NCI-H1092 (cell line): ENCODE measurements at places on chromosomes 7 and 10.

DNA sequence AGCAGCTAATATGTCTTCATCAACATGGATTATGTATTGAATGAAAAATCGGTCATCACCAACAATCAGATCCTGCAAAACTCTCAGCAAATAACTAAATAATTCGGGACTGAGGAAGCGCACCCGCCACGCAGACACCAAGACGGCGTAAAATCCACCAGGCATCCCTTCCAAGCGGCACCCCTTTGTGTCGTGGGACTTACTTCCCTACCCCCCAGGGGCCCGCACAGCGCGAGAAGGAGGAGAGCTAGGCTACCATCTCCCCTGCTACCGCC lies 721 bp downstream of the ARL3 start:
- DNase-seq = no peak

DNA sequence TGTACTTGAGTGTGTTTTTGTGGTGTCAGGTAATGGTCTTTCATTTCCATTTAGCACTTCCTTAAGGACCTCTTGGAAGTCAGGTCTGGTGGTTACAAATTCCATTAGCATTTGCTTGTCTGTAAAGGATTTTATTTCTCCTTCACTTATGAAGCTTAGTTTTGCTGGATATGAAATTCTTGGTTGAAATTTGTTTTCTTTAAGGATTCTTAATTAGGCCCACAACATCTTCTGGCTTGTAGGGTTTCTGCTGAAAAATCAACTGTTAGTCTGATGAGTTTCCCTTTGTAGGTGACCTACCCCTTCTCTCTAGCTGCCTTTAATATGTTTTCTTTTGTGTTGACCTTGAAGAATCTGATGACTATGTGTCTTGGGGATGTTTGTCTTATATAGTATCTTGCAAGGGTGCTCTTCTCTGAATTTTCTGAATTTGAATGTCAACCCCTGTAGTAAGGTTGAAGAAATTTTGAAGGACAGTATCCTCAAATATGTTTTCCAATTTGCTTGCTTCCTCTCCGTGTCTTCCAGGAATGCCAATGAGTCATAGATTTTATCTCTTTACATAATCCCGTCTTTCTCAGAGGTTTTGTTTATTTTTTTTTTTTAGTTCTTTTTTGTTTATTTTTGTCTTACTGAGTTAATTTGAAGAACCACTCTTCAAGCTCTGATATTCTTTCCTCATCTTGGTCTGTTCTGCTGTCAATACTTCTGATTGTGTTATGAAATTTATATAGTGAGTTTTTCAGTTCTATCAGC lies 70.2 kb downstream of the SLC39A12 start:
- no peak for DNase-seq

- DNase-seq = no peak
Observed at GRCh38 chr10:97332591-97333350, 1.8 kb downstream of the FRAT2 start.

DNA sequence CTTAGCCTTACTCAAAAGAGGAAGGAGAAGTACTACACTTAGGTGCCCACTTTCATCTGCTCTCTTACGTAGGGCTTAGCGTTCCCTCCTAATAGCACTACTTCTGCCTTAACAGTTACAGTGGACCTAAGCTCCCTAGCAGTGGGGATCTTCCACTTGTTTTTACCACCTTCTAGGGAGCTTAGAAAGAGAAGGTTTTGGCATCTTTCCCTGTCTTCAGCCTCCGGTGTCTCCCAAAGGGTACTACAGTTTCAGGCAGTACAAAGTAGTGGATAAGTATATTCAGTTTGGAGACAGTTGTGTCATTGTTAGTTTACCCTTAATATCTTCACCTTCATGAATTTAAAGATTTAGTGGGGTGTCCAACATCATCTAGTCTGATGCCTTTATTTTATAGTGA lies 14.6 kb downstream of the CHRM2 start:
- no peak for DNase-seq

DNA sequence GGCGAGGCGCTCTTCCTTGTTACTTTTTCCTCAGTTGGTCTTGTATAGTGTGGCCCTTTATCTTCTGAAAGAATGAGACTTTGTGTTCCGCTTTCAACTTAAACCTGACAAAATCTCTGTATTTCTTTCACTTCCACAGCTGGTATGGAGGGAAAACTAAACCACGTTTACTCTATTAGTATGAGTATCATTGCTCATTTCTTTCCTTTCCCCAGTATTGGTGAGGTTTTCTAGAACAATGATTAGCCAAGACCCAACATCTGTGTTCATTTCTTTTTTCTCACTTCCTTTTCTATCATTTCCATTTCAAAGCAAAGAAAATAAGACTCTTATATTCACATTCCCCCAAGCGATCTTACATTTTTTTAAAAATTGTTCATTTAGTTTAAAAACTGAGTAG lies 165.3 kb downstream of the PAXIP1 start:
- DNase-seq = no peak

GRCh38 chr7:1659696-1660095 lies 10.4 kb upstream of the ELFN1 start:
- DNase-seq = no peak

- no peak for DNase-seq
Observed at GRCh38 chr7:50022451-50022850, 70.6 kb downstream of the ZPBP start.

- DNase-seq = no peak
Observed at GRCh38 chr7:140534743-140535142, 55.4 kb upstream of the MKRN1 start.

DNA sequence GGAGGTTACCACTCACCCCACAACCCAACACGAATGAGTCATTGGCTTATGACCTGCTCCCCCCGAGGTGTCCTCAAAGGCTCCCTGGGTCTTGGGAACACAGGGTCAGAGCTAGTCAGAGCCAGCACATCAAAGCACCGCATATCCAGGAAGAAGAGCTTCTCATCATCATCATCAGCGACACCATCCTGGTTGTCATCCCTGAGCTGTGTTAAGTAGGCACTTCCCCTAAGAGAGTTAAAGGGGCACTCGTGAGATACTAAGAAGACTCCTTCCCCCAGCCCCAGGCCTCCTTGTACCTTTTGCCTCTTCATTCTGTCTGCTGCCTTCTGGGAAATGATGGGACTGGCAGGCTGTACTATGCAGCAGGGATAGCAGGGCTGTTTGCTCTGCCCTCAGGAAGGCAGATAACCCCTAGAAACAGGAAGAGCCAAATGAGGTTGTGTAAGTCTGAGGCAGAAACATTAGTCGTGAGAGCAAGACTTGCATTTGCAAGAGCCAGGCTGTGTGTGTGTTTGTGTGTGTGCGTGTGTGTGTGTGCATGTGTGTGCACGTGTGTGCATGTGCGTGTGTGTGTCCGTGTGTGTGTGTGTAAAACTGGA lies 11.1 kb upstream of the CPA1 start:
- no peak for DNase-seq

- no peak for DNase-seq
Observed at GRCh38 chr10:69662173-69662877, 32.3 kb downstream of the FAM241B start.

DNA sequence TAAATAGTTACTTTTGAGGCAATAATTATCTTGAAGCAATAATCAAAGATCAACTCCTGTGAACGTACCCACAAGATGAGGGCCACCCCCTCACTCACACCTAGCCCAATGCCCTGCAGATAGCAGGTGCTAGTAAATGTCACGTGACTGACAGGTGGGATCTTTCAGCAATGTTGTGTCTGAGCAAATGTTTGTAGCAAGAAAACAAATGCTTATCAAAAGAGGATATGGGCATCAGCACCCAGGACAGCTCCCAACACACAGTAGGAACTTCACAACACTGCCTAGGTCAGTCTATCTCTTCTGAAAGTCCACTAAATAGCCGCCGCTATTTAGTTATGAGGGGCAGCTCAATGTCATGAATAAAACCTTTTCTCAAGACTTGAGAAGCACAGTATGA lies 120.8 kb upstream of the PDLIM1 start:
- no peak for DNase-seq

DNA sequence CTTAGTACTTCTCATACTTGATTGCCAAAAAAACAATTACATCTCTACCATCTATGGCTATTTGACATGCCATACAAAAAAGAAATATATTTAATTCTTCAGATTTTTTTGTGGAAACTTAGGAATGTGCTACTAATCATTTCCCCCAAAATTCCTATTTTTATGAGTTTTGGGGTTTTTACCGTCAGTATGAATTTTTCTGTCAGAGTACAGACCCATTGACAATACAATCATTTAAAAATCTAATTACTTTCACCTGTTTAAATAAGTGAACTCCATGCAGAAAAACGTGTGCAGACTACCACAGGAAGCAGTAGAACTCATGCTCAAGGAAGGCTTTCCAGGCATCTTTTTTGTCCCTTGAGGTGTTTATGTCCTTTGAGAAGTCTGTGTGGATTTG lies 48.8 kb upstream of the FOXP2 start:
- DNase-seq = no peak

- no peak for DNase-seq
Observed at GRCh38 chr10:119679480-119679829, 28.3 kb downstream of the BAG3 start.

DNA sequence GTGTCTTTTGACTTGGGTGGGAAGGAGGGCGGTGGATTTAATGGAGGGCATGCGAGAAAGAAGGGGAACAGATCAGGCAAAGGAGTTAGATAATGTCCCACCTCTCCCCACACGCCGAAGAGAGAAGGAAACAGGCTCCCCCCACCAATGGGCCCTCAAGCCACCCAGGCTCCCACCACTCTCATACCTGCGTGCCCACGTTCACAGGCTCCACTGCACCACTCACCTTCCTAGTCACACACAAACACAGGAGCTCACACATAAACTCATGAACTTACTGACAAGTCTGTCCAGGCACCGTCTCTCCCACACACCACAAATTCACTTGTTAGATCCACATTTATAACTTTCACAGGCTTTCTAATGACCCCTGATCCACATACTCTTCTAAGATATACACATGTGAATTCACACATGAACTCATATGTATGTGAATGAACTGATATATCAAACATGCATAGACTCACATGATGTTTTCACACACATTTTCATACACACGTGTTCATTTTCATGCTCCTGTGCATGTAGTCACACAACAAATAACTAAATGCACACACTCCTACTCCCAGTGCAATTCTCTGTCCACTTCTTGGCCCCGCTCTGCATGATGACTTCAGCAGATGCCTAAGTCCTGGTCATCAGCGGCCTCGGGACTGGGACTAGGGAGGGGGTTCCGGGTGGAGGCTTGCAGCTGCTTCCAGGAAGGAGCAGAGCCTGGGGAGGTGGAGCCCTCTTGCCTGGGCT lies 1.5 kb downstream of the LZTS2 start:
- no peak for DNase-seq

DNA sequence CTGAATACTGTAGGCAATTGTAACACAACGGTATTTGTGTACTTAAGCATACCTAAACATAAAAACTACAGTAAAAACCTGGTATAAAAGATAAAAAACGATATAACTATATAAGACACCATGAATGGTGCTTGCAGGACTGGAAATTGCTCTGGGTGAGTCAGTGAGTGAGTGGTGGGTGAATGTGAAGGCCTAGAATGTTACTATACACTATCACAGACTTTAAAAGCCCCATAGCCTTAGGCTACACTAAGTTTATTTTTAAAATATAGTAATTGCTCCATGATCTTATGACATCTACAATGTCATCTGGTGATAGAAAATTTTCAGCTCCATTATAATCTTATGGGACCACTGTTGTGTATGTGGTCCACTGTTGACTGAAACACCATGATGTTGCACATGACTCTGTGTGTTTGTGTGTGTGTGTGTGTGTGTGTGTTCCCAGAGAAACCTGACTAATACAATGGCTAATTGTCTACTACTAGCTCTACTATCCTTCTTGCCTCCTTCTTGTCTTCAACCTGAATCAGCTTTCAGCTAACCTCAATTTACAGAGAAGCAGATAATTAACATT lies 27.6 kb upstream of the PRPF18 start:
- DNase-seq = no peak

DNA sequence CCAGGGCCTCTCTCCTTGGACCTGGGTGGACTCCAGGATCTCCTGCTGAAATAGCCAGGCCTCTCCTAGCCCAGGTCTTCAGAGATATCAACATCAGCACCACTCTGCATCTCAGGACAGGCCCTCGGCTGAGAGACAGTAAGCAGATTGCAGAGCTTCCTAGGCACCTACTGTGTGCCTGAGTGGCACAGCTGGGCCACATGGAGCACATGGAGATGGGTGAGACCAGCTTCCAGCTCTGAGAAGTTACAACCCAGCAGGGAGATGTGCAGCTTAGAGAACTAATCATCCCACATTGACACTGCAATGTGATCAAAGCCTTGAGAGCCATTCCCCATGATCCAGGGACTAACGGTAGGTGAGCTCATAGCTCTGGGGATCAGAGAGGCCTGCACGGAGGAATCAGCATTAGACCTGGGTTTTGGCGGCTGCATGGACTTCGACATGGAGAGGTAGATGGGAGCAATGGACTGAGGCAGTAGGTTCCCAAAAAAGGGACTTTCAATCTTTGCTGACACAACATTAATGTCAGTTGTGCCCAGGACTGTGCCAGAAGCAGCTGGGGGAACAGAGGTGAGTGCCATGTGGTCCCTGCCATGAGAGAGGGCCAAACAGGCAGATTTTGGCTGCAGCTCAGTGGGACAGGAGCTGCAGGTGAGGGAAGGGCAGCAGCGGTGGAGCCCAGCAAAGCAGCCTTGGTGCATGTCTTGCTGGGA lies 76.0 kb upstream of the LEP start:
- DNase-seq = no peak

- DNase-seq = no peak
Observed at GRCh38 chr7:116899308-116899707, 36.9 kb downstream of the CAPZA2 start.

GRCh38 chr10:95122736-95123135 lies 53.4 kb upstream of the CYP2C8 start:
- DNase-seq = no peak

DNA sequence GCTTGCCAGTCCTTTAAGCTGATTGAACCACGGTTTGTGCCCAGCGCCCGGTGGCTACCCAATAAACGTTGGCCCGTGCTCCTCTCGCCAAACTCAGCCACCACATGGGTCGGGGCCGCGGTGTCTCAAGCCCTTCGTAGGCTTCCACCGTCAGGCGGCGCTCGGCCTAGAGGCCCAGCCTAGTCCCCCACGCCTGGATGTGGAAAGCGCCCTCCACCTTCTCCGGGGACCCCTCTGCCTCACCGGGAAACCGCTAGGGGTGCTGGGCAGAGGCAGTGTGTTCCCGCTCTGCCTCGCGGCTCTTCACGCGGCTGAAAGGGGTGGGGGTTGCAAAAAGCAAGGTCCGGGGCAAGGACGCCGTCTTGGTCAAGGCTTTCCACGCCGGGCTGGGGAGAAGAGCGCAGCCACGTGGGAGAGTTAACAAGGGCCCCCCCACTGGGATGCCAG lies 29.8 kb downstream of the LEP start:
- DNase-seq = no peak

GRCh38 chr7:5699467-5700384 lies 81.7 kb downstream of the RNF216 start:
- no peak for DNase-seq

- DNase-seq = no peak
Observed at GRCh38 chr7:30145426-30145970, 10.7 kb downstream of the MTURN start.

- no peak for DNase-seq
Observed at GRCh38 chr10:96860631-96861277, 28.7 kb downstream of the LCOR start.

- DNase-seq = no peak
Observed at GRCh38 chr10:107913317-107914294, 749.1 kb upstream of the SORCS1 start.

GRCh38 chr10:79445161-79445976 lies at the start of gene ZCCHC24:
Gene ZCCHC24, minus strand, starts transcription at chr10:79445624. Its CDS starts 184 bp downstream, at chr10:79445440.
- peak; percentile 73 for DNase-seq
